K562 (cell line): ENCODE measurements at places on chromosomes 1 and 21.

- no peak for DNase-seq
Measured at GRCh38 chr1:223393275-223394214, at the start of gene CCDC185. TSS of gene CCDC185 (plus strand) at chr1:223393415. CDS start at chr1:223393476, 61 bp downstream.

DNA sequence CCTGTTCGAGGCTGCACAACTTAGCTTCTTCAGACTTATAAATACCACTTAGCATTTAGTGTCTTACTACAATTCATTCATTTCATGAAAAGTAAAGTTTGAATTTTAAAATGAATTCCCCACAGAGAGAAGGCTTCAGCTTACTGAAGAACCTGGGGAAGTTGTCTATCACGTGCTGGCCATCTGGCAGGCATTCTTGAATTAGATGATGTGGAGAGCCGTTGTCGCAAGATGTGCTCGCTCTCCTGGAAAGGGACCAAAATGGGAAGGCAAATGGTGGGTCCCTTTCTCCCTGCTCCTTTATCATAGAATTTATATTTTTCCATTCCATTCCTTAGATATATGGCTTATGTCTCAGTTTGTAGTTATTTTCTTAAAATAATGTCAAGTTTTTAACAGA is 90.5 kb downstream of the CD247 start:
- DNase-seq: no peak

DNA sequence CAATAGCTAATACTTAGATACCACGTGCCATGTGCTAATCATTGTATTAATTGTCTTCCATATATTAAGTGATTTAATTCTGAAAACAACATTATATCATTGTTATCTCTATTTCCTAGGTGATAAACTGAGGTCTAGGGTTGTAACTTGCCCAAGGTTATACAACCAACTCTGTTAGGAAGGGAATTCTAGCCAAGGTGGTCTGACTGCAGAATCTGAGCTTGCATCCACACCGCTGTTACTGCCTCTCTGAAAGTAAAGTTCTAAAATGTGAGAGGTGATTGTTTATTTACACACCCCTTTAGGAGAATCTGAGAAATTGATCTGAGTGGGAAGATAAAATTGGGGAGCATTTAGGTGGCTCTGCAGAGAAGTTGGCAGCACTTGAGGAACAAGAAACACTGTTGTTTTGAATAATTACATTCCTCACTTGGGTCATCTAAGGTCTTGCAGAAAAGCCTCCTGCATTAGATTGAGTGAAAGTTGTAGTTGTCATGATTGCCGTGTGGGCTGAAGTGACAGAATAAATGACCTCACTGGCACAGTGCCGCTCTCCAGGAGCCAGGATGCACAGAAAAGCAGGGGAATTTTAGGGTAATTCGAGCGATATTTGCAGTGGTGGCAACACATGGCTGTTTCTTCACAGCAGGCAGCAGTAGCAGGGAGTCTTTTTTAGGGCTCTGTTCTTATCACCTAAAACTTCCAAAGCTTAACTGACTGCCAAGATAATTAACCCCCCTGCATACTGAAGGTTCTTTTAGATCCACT is 121.7 kb downstream of the ADGRL4 start:
- no peak for DNase-seq

- no peak for DNase-seq
Measured at GRCh38 chr1:63731117-63732043, 42.4 kb upstream of the ROR1 start.

DNA sequence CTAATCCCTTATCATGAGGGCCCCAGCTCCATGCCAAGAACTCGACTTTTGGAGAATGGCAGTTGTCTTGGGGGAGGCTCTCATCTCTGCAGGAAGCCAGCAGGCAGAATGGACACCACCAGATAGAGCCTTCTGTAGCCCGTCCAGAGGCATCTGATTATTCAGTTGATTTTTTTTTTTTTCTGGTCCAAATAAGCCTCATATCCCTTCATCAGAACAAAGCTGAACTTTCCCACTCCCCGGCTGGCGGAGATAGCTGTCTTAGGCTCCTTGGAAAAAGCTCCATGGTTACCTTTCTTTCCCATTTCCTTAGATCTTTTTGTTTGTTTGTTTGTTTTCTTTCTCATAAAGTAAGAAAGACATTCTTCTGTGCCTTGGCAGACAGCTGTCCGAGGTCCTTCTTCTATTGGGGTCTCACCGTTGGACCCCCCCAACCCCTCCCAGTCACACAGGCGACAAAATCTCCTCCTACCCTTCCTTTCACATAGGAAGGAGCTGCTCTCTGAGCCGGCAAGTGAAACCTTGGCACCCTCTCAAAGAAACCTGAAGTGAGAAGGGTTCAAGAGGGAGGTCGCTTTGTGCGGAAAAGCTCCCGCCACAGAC is 278.5 kb downstream of the RPS6KC1 start:
- no peak for DNase-seq

GRCh38 chr1:76547916-76548315 is 319.4 kb upstream of the ST6GALNAC5 start:
- DNase-seq: no peak

DNA sequence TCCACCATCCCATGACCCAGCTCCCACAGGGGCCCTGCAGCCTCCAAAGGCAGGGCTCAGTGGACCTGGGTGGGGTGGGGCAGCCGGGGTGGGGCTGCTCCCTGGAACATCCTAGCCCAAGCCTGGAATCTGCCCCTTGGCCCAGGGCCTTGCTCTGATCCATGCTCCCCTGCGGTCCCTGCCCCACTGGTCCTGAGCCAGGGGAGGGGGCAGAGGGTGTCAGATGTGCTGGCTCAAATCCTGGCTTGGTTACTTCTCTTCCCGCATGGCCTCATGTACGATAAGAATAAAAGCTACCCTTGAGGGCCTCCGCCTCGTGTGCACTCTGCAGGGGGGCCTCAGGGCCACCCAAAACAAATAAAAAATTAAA is 819 bp downstream of the SLC25A34 start:
- DNase-seq: no peak

- peak; percentile 77 for DNase-seq
Measured at GRCh38 chr1:46413596-46413985, 19.5 kb downstream of the FAAH start.

GRCh38 chr1:119632841-119633240 is 15.2 kb downstream of the ZNF697 start:
- no peak for DNase-seq

DNA sequence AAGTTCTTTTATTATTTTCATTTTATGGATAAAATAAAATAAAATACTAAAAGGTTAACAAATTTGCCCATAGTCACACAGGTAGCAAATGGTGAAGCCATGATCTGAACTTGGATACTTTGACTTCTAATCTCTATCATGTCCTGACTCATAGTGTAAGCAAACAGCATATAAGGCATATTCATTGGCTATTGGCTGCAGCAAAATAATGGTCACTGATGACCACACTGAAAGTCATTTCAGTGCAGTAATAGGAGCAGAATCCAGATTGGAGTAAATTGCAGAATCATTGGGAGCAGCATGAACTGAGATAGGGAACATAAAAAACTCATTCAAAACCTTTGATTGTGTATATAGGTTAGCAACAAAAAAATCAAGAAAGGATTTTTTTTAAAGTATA is 262.9 kb downstream of the PLA2G4A start:
- DNase-seq: no peak

DNA sequence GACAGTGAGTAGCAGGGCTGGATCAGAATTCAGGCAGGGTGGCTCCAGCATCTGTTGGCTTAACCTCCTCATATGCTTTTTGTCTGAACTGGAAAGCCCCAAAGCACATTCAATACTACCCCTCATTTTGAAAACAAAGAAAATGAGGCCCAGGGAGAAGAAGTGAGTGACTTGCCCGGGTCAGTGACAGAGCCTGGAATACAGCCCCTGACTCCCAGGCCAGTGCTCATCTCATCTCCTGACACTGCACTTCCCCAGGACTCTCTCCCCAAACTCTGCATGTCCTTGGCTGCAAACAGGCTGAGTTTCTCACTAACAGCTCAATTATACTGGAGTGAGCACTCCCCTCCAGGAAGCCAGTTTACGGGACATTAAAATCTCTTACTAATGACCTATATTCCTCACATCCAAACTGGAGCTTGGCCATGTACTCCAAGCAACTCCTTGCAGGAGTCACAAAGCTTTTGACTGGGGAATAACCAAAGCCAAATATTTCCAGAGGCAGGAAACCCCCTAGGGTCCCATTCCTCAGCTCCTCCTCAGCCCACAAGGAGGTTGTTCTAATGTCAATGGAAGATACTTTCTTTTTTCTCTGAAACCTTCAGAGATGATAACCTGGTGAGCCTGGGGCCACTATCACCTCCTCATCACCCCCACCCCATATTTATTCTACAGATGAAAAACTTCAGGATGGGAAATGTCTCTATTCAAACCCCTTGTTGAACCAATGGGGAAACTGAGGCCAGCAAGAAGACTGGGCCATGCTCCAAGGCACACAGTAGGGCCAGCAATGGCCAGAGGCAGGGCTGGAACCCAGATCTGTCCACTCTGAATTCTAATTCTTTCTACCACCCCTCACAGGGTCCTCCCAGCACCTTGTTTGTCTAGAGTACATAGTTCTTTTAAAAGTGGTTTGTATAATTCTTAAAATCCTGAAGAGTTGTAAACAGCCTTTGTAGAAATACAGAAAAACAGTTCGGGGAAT is 127.0 kb downstream of the PLPP3 start:
- DNase-seq: no peak

DNA sequence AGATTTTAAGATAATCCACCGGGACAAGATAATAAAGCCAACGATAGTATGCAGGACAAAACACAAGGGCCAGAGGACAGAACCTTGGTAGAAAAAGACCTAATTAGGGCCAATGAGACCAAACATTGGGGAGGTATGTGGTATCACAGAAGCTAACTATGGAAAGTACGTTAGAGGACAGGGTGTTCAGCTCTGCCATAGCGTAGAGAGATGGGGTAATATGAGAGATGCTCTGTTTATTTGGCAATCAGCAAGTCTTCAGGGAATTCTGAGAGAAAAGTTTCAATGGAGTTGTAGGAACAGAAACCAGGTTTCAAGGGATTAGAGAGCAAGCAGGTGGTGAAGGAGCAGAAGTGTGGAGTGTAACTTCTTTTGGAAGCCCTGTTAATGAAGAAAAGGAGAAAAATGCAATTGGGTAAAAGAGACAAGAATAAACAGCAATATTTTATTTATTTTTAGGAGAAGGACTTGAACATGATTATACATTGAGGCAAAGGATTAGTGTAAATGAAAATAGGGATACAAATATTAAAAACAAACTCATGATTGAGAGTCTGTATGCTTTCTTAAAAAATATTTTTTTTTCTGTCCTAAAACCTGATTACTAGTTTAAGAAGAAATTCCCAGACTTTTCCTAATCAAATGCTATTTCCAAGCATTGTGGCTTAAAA is 24.0 kb downstream of the EEIG2 start:
- DNase-seq: no peak

GRCh38 chr1:3249631-3250501 is 180.9 kb downstream of the PRDM16 start:
- DNase-seq: no peak

DNA sequence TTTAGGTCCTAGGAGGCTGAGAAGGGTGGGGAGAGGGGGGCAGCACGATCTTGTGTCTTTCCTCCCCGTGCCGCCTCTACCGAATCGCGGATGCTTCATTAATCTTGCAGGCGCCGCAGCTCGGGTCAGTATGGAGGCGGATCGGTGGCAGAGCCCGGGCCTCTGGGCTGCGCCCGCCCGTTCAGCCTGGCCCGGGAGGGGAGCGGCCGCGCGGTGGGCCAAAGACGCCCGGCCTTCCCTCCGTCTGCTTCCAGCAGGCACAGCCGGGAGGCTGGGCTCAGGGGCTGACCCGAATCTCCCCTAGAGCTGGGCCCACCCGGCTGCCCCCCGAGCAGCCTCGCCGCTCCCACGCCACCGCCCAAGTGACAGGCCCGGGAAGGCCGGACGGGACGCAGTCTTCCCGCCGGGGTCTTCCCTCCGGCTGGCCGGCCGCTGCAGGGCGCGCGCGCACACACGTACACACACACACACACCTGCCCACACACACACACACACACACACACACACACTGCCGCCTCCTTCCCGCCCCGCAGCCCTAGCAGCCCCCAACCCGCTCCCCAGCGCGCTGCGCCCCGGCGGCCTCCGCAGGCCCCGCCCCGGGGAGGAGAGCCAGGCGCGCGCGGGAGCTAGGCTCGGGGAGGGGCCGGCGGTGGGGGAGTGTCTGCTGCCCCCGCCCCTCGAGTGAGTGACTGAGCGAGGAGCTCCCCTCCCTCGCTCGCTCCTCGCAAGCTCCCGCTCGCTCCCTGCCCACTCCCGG is at the start of gene C1orf21:
C1orf21 (plus strand) TSS at position 718 of the 757 bp plus-strand sequence. CDS start 90,481 bp downstream, outside the sequence.
- DNase-seq: peak; percentile 95

GRCh38 chr1:6646499-6647148 is 22.0 kb downstream of the THAP3 start:
- peak; percentile 59 for DNase-seq
